ENCODE measurements at places on chromosomes 12 and 14.

GRCh38 chr12:124756760-124757159, 106.9 kb downstream of the SCARB1 start:
- no peak for DNase-seq

- DNase-seq: no peak
These were observed 71.6 kb upstream of the PSMC1 start for GRCh38 chr14:90184571-90185266.

DNA sequence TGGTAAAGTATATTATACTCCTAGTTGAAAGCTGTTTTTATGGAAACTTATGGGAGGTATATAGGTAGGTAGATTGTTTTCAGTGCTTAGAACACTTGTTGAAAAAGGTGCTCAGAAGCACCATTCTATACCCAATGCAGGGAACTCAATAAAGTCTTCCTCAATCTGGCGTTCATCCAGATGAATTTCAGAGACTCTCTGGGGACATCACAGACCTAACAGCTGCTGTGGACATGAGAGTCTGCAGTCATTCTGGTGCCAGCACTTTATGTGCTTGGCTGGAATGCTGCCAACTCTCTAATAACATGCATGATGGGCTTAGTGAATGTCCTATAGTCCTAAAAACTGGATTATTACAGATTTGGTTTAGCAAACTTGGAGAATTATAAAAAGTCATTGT, 115.9 kb downstream of the NTN4 start:
- DNase-seq: no peak

GRCh38 chr12:122858171-122858570, 22.9 kb downstream of the HIP1R start:
- DNase-seq: no peak

DNA sequence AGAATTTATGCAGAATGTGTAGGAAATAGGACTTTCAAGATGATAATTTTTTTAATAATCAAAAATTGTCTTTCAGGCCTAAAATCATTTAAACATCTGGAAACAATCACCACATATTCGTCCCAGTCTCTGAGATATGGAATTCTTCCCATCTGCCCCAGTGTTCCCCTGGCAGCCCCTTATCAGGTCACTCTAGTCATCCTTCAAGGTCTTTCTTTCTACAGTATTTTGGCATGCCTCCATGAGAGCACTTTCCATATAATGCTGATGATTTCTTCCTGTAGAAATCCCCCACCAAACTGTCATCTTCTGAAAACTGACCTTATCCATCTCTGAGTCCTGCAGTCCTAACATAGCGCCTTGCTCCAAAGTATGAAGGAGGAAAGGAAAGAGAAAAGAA, 422.1 kb downstream of the RPS29 start:
- no peak for DNase-seq
